Glutamatergic neuron (in vitro differentiated cells): ENCODE measurements at places on chromosomes 1 and 21.

DNA sequence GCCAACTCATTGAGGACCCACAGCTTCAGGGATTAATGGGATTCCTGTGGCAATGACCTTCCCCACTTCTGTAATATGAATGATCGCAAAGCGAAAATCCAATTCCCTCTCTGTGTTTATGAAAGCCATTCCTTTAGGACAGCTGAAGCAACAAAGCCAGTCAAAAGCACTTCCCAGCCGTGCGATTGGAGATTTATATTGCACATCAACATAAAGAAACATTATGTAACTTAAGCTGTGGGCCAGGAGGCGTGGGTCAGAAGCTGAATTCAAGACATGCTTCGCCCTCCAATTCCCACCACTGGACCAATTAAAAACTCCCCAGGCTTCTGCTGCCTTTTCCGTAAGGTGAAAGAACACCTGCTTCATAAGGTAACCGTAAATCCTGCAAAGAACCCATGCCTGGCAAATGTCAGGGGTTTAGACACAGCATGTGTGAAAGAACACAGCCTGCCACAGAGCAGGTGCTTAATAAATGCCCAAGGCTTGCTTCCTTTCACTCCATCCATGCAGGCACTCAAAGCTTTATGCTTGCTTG, 138.9 kb upstream of the SOD1 start:
- no peak for DNase-seq

- DNase-seq: no peak
These were observed 2.0 kb downstream of the KCNA3 start for GRCh38 chr1:110672753-110673108.

GRCh38 chr21:42142627-42143026, 71.5 kb downstream of the UMODL1 start:
- no peak for DNase-seq

DNA sequence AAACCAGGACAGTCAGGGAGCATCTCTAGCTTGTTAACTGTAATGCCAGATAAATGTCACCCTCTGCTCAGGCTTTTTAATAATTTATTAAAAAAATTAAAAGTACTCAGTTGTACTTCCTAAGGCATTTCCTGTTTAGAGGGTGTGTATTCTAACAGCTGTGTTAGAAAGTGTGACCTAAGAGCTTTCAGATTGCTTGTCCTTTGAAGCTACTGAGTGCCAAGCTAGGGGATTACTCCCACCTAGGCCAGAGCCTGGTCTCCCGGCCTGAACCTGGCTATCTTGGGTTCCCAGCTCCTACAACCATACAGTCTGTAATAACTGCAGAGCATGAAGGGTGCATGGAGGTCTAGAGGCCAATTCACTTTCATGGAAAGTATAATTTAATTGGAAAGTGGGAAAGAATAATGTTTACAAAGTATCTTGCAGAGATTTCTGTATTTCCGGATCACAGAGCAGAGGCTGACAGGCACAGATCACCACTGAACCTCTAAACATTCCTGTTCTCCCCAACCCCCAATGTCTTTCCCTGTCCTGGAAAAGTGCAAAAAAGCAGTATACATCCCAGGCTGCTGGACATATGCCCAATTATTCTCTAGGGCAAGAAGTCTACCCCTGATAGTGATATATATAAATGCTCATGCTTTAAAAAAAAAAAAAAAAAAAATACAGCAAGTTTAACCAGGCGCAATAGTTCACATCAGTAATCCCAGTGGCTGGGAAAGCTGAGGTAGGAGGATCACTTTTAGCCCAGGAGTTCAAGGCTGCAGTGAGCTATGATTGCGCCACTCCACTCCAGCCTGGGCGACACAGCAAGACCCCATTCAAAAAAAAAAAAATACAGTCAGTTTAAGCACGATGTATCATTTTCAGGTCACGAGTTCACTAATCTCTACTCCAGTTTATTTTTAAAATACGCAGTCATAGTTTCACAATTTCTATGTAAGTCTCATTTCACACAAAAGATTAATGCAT, 36.7 kb upstream of the RAP1A start:
- no peak for DNase-seq

DNA sequence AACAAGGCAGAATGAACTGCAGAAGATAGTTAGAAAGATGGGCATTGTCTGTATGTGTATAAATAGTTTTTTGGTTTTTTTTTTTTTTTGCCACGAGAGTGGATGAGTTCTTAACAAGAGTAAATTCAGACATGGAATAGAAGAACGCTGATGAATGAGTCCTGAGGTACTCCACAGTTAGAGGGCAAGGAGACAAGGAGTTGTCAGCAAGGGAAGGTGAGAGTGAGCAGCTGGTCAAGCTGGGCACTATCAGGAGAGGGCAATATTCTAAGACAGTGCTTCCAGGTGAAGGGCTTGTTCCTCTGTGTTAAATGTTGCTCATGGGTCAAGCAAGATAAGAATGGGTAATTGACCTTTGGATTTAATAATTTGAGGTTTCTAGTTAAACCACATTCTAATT, 138.6 kb upstream of the FAM78B start:
- no peak for DNase-seq

DNA sequence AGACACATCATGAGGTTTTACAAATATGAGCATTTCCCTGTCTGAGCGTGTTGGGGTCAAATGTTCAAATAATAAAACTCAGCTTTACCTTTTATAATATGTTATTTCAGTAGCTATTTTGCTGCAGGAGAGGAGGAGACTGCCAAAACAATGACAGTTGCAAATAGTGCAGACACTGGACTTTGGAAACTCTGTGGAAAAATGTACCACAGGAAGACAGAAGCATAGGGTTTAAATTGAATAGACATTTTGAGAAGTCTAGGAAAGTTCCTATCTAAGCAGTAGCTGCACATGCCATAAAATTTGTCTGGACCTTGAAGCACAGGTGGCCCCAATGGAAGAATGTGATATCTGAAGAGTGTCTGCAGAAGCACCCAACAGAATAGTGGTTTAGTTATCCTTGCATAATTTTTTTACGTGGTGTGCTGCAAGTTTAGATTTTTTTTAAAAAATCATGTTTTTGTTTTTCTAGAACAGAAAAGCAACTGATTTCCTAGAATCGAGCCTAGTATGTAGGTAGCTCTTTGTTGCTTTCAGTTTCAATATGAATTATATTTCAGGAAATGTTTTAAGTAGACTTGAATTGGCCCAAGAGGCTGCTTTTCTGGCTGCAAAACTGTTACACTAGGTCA, 14.0 kb upstream of the GBP5 start:
- DNase-seq: no peak

DNA sequence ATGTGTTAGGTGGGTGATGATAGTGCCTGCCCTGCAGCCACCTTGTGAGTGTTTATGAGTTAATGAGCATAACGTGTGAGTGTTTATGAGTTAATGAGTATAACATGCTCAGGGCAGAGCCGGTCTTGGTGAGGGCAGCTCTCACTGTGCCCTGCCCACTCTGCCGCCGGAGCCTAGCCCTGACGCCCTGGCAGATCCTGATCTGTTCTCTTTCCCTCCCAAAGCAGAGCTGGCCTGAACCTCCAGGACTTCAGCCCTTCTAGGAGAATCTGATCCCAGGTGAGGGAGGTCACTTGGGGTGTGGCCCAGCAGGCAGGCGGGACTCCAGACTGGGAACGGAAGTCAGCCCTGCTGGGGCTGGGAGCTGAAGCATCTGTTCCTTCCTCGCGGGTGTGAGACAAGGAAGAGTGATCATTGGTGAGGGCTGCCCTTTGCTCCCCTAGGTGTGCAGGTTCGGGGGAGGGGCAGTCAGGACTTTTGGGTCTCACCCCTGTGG, 5.7 kb downstream of the FBLIM1 start:
- no peak for DNase-seq

- DNase-seq: no peak
These were observed 10.1 kb upstream of the CACYBP start for GRCh38 chr1:174989536-174990220.

DNA sequence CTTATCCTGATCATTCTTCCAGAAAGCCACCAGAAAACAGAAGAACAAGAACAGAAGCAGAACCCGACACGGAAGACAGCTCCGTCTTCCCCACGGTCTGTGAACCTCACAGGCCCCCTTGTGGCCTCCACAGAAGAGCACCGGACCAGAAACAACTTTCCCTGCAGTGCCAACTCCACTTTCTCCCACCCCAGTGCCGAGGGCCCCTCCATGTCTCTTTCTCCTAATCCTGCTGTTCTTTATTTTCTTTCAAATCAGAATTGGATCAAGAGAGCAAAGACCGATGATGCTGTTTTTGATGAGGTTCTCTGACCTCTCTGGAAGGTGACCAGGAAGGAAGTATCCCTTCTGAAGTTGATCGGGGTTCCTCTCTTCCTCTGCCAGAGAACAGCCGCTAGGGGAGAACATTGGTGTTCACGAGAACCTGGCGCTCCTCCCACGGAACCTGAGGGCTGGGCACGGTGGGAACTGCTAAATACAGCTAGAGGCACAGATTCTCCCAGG, 58.9 kb upstream of the CTTNBP2NL start:
- DNase-seq: peak; percentile 28

DNA sequence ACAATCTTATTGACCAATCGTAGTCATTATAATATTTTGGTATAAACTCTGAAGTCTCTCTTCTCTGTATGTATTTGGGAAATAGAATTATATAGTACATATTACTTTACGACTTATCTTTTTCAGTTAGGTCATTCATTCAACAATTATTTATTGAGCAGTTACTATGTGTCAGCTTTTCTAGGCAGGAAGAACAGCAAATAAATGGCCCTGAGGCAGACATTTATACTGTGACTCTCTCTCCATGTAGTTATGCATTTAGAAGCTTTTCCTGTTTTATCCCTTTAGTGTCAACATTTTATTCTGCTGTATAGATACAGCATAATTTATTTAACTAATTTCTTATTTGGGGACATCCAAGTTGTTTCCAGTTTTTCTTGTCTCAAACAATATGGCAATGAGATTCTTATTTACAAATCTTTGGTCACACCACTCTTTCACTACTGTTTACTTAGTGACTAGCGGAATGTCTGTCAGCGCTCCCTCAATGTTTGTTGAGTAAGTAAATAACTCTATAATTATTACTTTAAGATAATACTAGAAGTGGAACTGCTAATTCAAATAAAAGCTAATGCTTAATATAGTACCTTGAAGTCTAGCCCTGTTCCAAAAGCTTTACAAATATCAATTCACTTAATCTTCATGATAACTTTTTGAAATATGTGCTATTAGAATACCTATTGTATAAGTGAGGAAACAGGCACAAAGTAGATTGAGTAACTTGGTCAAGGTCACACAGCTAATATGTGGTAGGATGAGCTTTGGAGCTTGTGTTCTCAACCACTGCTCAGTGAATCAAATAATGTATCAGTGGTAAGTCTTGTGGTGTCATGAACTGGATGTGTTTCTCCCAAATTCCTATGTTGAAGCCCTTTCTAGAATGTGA, 465.6 kb downstream of the SIPA1L2 start:
- no peak for DNase-seq

- no peak for DNase-seq
These were observed 5.4 kb downstream of the GADD45A start for GRCh38 chr1:67690411-67690810.

DNA sequence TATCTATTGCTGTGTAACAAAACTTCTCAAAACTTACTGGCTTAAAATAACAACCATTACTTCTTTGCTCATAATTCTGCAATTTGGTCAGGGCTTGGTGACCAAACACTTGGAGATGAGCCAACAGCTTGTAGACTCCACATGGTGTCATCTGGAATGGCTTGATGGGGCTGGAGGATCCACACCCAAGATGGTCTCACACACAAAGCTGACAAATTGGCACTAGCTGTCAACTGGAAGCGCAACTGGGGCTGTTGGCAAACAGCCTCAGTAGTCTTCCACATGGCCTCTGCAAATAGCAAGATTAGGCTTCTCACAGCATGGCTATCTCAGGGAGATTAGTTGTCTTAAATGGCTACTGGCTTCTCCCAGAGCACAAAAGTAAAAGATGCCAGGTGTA, 27.1 kb upstream of the MTF2 start:
- DNase-seq: no peak

DNA sequence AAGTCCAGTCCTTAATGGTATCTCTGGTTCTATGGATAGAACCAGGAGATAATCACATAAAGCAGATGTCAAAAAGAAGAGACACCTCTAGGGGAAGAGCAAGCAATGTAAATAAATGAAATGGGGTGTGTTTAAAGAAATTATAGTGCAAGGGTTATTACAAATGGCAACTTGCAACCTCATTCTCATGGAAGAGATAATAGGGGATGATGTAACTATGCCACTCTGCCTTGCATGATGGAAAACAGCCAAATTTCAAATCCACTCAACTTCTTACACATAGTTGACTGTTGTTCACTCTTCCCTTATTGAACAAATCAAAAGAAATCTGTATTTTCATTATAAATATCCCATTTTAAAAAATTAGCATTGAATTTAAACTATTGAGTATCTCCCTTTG, 274.0 kb upstream of the TMPRSS15 start:
- DNase-seq: no peak

- DNase-seq: no peak
These were observed 225.8 kb downstream of the RYR2 start for GRCh38 chr1:237267743-237268142.

DNA sequence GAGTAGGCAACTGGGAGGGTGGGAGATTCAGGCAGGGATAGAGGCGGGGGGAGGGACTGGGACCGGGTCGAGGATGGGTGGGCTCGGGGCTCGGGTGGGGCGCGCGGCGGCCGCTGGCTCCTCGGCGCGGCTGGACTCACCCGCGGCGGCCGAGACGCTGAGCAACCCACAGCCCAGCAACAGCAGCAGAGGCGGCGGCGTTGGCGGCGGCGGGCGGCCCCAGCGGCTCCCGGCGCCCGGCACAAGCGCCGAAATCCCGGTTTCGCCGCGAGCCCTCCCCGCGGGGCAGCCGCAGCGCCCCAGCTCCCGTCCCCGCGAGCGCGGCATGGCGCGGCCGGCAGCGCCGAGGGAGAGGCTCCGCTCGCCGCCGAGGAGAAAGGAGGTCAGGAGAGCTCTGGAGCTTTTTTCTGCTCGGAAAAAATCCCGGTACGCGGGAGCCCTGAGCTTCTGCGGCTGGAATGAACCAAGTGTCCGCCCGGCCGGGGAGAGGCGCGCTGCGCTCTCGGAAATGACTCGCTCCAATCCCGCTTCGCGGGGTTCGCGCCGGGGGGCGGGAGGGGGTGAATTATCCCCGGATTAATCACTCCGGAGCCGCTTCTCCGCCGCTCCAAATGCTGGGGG, at the start of gene CSMD2:
CSMD2 (minus strand) TSS at position 460 of the 621 bp plus-strand sequence; CDS start at position 327, 133 bp downstream.
- DNase-seq: peak; percentile 77

- peak; percentile 59 for DNase-seq
These were observed 14.4 kb downstream of the KIRREL1 start for GRCh38 chr1:158007667-158008386.

DNA sequence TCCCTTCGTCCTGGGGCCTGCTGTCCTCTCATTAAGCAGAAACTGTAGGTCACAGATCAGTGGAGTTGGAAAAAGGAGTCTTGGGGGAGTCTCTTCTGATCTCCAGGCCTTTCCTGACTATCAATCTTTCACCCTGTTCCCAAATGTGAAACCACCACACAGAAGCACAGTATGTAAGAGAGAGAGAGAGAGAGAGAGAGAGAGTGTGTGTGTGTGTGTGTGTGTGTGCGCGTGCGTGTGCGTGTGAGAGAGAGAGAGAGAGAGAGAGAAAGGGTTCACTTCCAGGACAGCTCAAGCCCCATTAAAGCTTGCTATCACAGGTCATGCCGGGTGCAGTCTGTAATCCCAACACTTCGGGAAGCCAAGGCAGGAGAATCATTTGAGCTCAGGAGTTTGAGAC, 1.5 kb upstream of the TTC24 start:
- no peak for DNase-seq
